ENCODE measurements at places on chromosomes 16 and 17.

GRCh38 chr16:76959166-76959565 is 231.8 kb upstream of the MON1B start:
- no peak for DNase-seq

- no peak for DNase-seq
Measured at GRCh38 chr16:58530179-58530578, 14.9 kb downstream of the SETD6 start.

GRCh38 chr17:74960570-74961342 is 11.8 kb downstream of the HID1 start:
- no peak for DNase-seq

DNA sequence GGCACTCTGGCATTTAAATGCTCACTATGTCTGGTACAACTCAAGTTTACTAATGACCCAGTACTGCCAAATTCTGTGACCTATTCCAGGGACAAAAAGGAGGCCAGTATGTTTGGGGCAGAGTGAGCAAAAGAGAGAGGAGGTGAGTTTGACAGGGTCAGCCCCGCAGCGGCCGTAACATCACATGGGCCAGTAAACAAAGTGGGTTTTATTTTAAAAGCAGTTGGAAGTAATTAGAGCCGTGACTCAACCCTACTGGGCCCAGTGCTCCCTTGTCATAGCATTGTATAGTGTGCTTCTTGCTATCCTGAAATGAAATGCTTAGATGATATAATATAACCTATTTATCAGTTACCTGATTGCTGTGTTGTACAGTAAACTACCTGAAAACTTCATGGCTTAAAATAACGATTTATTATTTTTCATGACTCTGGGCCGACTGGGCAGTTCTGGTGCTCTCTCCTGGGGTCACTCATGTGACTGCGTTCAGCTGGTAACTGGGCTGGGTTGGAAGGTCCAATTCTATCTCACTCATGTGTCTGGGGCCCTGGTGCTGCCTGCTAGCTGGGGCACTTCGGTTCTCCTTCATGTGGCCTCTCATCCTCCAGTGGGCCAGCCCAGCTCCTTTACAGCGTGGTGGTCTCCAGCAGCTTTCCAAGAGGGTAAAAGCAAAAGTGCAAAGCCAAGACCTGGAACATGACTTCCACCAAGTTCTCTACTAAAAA is 27.4 kb downstream of the IQCK start:
- no peak for DNase-seq

DNA sequence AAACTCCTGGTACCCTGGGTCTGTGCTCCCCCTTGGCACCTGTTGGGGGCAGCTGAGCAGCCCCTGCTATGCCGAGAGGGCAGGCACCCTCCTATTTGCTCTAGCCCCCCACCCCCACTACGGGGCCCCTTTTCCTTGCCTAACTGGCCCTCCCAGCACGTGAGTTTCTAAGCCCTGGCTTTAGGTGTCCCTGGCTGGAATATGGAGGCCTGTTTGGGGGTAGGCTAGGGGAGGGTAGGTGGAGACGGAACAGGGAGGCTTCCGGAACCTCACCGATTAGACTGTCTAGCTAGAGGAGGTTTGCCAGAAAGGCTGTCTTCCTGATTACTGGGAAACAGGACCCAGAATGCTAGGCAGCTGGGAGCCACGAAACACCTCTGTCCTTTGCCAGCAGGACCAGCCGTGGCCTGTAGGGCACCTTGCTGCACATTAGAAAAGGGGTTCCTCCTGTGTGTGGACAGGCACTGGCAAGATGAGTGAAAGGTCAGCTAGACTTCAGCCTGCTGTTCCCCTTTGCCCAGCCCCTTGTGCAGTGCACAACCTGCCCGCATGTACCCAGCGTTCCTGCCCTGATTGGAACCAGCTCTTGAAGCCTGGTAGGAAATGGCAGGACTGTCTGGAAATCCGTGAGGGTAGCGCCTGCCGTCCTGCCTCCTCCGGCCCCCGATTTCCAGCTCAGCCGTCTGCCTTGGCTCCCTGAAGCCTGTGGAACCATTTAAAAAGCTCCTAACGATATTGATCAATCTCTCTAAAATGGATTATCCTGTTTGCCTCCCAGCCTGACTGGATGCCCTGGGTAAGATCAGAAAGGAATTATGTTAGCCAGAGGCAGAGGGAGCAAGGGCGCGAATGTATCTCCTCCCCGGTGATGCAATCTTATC is 83.4 kb upstream of the GSE1 start:
- no peak for DNase-seq

- DNase-seq: no peak
Measured at GRCh38 chr17:68403122-68403521, 54.2 kb downstream of the WIPI1 start.

- DNase-seq: no peak
Measured at GRCh38 chr16:28168991-28169554, 42.7 kb downstream of the XPO6 start.

DNA sequence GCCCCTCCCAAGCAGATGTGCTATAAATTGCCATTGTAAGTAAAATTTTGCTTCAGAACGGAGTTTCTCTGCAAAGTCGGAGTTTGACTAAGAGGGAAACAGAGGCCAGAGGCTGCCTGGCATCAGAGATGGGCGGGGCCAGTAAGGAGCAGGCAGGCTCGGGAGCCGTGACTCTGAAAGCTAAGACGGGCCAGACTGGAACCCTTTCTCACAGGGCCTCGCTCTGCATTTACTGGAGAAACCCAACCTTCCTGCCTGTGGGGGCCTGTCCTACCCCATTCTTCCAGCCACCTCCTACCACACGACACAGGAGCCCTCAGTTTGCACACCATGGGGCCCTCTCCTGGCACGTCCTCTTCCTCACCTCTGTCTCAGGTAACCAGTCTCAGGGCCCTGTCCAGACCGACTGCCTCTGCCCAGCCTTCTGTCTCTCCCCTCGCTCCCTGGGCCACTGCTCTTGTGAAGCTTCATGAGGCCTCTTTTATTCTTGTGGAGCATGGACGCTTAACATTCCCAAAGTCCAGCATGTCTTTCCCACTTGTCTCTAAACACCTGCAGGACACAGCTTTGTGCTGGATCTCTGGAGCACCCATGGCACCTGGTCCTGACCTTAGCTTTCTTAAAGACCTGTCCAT is 48.4 kb upstream of the ACSF3 start:
- no peak for DNase-seq

DNA sequence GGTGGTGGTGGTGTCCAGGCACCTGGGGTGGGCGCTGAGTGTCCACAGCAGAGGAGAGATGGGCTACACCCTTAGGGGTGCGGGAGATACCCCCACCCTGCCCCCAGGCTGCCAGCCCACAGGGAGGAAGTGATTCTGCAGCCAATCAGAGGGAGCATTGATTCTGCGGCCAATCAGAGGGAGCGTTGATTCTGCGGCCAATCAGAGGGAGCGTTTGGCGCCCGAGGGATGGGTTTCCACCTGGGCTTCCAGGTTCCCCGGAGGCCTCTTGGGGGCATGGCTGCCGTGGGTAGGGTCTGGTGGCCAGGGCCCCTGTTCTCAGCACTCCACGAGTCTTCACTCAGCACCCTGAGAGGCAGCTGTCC is 28.2 kb upstream of the ACSF3 start:
- DNase-seq: no peak

- peak; percentile 14 for DNase-seq
Measured at GRCh38 chr16:1678500-1679098, 520 bp downstream of the JPT2 start.

- DNase-seq: no peak
Measured at GRCh38 chr17:60110586-60110985, 31.9 kb upstream of the HEATR6 start.

DNA sequence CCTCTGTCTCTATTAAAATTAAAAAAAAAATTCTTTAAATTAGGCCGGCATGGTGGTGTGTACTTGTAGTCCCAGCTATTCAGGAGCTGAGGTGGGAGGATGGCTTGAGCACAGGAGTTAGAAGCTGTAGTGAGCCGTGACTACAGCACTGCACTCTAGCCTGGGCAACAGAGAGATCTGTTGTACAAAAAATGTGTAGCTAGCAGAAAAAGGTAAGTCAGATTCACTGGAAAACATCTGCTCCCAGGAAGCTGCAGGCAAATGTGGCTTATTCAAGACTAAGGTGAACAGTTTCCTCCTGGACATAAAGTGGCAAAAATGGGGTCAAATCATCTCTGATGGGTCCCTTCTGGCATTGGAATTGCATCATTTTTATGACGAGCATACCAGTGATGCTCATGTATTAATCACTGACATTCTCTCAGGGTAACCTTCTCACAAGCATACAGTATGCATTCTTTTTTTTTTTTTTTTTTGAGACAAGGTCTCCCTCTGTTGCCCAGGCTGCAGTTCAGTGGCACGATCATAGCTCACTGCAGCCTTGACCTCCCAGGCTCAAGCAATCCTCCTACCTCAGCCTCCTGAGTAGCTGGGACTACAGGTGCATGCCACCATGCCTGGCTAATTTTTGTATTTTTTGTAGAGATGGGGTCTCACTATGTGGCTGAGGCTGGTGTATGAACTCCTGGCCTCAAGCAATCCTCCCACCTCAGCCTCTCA is 48.7 kb downstream of the CPPED1 start:
- no peak for DNase-seq

DNA sequence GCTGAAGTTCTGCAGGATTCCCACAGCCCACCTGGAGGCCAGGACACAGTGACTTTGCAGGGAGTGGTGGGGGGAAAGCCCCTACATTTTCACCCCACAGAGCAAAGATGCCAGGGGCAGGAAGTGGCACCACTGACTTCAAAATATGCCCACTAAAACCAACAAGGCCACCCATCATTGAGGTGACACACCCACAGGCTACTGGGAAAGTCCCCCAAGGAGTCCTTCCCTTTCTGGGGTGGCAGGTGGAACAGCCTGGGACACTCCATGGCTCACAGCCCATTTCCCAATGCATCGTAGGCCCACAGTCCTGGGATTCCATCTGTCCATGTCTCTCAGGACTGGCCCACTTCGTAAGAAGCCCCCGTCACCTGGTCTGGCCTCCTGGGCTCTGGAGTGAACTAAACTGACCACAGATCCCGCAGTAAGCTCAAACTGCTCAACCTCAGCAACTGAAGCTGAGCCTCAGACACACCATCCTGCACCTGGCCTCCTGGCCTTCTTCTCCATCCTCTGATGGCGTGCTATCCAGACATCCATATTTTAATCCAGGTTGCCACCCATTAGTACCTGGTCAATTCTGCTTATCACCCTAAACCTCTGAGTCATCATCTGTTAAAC is 7.5 kb upstream of the CCL1 start:
- DNase-seq: no peak

DNA sequence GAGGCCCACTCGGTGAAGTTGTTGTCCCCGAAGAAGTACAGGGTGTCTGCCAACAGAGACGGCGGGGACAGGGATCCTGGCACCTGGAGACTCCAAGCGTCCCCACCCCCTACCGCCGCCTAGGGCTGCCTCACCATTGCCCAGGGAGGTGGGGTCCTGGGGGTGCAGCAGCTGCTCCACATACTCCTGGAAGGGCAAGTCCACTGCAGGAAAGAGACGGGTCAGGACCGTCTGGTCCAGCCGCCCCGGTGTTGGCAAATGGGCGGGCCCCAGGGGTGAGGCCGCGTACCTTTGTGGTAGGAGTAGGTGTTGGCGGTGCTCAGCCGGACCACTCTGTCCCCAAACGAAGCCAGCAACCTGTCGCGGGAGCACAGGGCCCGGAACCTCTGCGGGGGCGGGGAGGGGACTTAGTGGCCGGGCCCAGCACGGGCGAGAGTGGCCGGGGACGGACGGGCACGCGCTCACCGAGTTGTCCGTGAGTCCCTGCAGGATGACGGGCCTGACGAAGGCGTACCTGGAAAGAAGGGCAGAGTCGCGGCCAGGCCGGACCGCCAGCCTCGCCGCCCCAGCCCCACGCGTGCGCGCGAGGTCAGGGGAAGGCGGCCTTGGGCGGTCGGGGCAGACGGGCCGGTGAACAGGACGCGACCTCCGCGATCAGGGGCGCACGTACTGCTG is 601 bp downstream of the JMJD8 start:
- DNase-seq: no peak

DNA sequence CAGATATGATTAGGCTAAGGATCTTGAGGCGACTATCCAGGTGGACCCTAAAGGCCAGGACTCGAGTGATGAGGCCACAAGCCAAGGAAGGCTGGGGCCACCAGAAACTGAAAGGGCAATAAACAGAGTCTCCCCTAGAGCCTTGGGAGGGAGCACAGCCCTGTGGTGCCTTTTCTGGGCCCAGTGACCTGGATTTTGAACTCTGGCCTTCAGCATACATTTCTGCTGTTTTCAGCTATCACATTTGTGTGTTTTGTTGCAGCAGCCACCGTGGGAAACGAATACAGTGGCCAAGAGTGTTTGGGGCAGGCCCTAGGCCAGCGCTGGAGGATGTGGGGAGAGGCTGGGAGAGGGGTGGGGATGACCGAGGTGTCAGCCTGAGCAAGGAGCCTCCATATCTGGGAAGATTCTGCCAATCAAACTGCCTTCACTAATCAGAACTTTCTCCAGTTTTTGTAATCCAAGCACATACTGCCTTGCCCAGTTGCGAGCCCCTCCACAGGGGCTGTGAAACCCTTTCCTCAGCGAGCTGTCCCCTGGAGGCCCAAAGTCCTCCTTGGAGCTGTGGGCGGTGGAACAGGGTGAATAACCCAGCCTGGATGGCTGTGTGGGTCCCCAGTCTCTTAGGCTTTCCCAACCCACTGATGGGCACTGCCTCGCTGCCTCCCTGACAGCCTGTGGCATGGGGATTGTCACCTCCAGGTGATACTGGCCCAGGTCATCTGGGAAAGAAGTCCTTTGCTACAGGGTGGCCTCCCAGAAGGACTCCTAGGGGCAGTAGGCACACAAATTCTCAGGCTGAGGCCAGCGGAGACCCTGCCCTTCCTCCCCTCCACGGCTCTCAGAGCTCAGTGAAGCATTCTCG is 16.8 kb downstream of the B9D1 start:
- DNase-seq: no peak

DNA sequence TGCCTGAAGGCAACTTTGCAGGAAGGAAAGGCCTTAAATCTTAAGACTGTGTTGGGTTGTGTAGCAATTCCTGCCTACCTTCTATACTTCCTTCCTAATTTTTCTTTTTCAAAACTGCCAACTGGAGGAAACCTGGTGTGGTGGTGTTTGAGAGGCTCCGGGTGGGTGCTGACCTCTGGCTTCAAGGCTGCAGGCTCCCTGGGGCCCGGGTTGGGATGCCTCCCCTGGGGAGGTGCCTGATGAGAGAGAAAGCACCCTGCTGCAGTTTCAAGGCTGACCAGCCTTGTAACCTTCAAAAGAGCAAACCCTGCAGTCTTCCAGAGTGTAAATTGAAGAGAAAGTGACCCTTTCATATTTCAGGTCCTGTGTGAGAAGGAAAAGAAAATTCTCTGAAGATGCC is 55.9 kb downstream of the MSI2 start:
- no peak for DNase-seq

GRCh38 chr17:63222655-63223054 is 223.5 kb downstream of the CYB561 start:
- DNase-seq: peak; percentile 2

- DNase-seq: no peak
Measured at GRCh38 chr17:17766077-17766743, 70.6 kb downstream of the SREBF1 start.

GRCh38 chr17:6870841-6871240 is 39.3 kb upstream of the TEKT1 start:
- no peak for DNase-seq

- DNase-seq: no peak
Measured at GRCh38 chr17:75542728-75543336, 17.3 kb downstream of the LLGL2 start.

Measured in stimulated activated CD4-positive, alpha-beta T cell treated with anti-CD3 and anti-CD28 coated beads, Interleukin-1b, Interleukin-23, amount 100 ng/mL, for 1 hour (primary cell).